NCI-H2171 (cell line): ENCODE measurements at places on chromosomes 7 and 10.

DNA sequence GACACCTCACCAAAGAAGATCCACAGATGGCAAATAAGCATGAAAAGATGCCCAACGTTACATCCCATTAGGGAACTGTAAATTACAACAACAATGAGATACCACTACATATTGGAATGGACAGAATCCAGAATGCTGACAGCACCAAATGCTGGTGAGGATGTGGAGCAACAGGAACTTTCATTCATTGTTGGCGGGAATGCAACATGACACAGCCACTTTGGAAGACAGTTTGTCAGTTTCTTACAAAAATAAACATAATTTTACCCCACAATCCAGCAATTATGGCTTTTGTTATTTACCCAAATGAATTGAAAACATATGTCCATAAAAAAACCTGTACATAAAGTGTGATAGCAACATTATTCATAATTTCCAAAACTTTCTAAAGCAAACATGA, 176.8 kb downstream of the C7orf25 start:
- DNase-seq = no peak

DNA sequence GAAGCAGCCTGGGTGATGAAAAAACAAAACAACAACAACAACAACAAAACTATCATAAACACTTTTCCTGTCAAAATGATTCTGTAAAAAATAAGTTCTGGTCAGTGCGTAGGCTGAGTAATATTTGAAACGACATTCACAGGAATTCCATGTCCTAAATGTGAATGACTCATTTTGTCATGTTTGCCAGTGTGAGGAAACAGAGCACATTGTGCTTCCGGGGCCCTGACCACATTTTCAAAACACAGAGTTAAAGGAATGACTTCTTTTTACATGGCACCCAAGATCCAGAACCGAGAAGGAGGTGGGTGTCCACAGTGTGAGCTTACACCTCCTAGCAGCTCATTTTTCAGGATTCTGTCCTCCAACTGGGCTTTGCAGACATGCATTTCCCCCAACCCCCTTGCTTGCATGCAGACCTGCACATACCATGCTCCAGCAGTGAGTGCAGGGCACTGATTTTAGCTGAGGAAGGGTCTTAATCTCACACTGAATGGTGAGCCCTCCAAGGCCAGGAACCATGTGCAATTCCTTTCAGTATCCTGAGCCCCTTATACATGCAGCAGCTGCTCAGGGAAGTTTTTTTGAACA, 3.0 kb downstream of the CLRN3 start:
- no peak for DNase-seq

GRCh38 chr7:99120916-99121315, 23.0 kb downstream of the SMURF1 start:
- DNase-seq = no peak

DNA sequence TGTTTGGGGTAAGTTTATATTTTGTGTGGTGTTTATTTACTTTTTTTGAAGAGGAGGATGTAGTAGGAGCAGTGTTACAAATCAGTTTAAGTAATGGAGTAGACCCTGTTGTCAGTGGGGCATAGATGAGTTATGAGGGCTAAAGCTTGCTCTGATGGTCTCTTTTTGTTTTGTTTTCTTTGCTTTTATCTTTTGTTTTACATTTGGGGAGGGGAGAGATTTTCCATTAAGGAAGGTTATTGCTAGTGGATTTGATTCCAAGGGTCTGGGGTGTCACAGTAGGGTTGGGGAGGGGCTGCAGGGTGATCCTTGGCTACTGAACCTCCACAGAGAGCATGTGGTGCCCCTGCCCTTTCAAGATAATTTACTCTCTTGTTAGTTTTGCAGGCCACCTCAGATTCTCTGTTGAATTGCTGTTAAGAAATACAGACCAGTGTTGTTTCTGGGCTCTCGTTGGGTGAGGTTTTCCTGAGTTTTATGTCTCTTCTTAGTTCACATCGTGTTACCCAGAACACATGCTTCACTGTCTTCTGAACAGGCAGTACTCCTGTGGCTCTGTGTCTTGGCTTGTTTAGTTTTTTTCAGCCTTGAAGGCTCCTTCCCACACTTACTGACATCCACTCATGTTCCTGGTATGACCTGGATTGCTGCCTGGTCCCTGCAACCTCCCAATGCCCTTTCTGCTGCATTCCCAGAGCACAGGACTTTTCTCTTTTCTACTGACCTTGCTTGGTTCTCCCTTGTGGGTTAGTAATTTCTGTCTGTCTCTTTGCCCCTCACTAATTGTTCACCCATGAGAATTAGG, 4.2 kb downstream of the KIFBP start:
- no peak for DNase-seq

DNA sequence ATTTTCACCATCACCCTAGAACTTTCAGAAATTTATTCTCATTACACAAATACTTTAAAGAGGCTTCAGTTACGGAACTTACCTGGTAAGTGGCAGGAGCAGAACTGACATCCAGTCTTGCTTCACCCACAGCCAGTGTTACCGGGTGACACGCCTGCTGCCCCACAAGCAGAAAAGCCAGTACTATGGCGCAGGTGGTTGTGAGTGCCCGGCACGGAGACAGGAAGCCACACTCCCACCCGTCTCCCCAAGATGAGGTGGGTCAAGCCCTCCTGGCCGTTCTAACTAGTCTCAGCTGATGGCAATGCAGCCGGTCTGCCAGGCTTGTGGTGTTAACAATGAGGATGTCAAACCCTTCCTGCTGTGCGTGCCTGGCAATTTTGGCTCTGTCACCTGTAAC, 86.9 kb downstream of the PROSER2 start:
- DNase-seq = no peak
